Inflammatory macrophage treated with lipopolysaccharide for 4 hours (primary cell): ENCODE measurements at places on chromosomes 4 and X.
A peak's percentile ranks its signal among the peaks of the same experiment; 100 is the strongest.

- peak; percentile 31 for DNase-seq
Measured at GRCh38 chr4:139736274-139736660, 70.6 kb downstream of the MGST2 start.

DNA sequence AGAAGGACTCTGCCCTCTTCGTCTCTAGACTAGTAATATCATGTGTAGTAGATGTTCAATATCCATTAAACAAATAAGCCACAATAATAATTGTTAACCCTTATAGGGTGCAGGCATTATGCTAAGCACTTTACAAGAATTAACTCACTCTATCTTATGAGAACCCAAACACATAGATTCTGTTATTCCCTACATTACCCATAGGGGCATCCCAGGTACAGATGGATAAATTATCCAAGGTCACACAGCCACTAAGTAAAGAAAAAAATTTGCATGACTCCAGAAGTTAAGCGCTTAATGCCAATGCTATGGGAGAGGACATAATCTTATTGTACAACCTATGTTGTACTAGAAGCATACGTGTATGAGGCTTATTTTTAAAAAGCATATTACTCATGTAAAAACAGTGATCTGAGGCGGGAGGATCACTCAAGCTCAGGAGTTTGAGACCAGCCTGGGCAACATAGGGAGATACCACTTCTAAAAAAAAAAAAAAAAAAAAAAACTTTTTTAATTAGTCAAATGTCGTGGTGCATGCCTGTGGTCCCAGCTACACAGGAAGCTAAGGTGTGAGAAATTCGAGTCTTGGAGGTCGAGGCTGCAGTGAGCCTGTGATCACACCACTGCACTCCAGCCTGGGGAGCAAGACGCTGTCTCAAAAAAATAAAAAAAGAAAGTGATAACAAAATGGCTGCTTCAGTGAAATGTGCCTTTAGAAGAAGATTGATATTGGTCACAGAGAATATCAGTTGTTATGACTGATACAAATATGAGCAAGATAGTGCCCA lies 13.6 kb downstream of the LDB2 start:
- DNase-seq: no peak

DNA sequence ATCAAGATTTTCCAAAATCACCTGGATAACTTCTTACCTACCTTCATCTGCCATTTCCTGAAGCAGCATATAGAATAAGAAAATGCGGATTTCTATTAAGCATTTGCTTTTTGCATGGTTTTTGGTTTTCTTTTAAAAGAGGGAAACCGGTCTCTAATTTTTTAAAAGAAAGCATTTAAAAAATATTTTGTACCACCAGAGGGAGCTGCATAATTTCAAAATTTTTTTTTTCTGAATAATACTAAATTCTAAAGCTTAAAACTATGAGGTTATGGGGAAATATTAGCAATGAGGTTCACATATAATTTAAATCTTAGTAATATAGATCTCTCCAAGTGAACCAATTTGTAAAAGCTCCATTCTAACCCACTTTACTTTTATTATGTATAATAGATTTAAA lies 137.7 kb upstream of the TENT5D start:
- DNase-seq: no peak

GRCh38 chr4:165328101-165328425 lies 594 bp downstream of the MSMO1 start:
- DNase-seq: no peak

DNA sequence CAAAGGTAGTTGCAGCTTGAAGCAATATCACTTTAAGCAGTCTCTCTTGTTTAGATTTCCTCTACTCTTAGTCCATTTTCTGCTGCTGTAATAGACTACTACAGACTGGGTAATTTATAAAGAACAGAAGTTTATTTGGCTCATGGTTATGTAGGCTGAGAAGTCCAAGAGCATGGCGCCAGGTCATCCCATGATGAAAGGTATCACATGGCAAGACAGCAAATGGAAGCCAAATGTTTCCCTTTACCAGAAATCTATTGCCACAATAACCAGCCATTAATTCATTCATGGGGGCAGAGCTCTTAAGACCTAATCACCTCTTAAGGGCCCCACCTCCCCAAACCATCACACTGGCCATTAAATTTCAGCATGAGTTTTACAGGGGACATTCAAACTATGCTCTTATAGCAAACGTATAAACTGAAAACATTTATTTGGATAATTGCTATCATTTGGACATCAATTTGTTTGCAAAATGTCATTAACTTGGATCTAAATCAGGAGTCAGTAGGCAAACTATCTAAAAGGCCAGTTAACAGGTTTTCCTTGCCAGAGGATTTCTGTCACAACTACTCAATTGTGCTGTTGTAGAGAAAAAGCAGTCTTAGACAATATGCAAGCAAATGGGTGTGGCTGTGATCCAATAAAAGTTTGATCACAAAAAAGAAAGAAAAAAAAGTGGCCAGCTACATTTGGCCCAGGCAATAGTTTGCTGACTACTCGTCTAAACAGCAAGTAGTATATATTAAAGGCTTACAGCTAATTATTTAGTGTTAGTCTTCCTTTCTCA lies 75.7 kb upstream of the GUCY1A1 start:
- no peak for DNase-seq

DNA sequence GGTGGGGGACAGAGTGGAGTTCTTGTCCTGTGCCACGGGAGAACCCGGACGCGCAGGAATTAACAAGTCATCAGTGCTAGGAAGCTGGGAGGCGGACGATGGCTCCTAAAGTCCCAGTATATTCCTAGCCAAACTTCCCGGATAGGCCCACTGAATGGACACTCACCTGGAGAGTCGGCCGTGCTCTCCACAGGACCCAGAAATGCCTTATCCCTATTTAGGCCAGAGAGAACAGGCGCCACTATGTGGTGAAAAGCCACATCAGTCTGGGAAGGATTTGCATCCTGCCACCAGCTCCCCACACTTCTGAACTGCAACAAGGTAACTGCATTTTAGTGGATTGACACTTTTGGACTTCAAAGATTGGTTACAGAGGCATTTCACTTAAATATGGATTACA lies 1.1 kb downstream of the CFAP299 start:
- DNase-seq: no peak

DNA sequence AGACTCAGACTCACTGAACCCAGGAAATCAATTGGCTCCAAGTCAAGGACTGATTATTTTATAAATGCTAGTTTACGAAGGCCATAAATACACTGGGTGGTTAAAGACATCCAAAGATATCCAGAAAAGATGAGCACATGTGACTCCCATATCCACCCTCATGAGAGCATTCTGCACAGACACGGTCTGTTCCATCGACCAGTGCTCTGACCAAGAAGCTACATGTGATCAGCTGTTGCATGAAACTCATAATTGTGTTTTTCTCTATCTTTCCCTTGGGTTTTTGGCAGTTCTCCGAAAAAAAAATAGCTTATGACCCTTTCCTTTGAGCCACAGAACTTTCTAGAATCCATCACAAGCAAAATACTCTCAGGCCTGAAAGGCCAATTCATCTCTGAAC lies 2.7 kb upstream of the PIR start:
- DNase-seq: no peak

DNA sequence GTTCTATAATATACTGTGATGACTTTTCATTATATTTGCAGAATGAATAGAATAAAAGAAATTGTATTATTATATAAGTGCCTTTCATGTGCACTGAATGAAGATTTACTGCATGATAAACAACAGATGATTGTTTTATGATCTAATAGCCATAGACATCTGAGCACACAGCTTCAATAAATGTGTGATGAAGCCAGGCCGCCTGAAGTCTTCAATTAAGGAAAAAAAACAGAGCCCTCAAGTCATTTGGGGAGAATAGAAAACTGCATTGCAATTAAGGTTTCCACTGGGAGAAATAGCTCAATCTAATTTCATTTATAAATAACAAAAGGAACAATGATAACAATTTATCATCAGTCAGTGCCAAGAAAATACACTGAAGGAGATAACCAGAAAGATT lies 955.2 kb downstream of the FSTL5 start:
- no peak for DNase-seq

GRCh38 chr4:57190601-57191481 lies 80.7 kb upstream of the IGFBP7 start:
- peak; percentile 15 for DNase-seq

DNA sequence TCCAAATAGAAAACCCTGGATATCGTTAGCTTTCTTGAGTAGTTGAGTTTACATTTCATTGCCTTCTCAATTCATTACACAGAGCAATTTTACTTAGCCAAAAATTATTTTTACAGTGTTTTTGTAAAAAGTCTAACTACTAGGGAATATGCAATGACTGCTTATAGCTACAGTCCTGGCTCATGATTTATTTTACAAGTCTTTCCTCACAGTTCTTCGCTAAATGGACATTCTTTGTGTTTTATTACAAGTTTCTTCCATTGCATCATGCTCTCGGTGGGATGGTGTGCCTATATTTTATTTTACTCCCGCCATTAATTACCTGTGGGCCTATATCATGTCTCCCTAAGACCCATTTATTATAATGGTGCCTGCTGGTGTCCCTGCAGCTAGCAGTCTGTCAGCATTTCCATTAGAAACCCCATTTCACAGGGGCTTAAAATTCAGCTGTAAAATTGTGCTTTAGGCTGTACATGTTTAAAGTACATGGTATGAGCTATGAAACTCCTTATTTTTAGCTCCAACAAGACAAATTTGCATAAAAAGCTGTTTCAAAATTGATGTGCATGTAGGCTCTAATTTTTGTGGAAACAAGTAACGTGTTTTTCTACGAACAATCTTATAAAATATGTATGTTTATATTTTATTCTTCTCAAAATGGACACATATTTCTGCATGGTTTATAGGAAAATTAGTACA lies 227.4 kb downstream of the SLC7A11 start:
- no peak for DNase-seq

DNA sequence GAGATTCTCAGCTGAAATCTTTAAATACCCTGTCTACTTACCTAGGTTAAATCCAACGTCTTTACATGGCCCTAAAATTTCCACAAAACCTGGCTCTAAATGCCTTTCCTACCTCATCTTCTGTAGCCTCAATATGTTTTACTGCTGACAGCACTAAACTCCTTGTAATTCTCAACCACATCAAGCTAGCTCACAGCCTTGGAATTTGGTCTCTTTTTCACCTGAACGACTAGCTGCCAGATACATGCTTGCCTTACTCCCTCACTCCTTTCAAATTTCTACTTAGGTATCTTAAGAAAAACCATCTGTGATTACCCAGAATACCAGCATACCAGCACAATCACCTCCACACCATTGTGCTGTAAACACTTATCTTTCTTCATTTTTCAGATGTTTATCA lies 635.6 kb upstream of the PCDH10 start:
- DNase-seq: no peak

DNA sequence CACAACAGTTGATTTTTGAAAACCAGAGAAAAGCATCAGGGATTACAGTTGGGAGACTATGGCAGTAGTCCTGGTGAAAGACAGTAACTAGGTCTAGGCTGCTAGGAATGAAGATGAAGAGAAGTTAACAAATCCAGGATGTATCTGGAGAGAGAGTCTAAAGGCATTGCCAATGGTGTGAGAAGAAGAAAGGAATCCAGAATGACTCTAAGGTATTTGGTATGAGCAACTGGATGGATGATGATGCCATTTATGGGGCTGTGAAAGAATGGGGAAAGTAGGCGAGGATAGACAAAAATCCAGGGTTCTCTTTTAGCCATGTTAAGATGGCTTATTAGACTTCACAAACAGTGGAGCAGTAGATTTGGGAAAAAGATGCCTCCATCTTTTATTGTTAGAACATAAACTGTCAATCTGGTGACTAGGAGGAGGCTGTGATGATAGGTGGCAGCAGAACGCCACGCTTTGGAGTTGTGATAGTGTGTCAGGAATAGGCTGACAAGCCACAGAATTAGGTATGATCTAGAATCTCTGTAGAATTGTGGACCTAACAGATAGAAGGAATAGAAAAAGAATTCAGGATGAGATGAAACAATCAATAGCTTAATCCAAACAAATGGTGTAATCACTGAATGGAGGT lies 27.3 kb upstream of the JADE1 start:
- peak; percentile 1 for DNase-seq

DNA sequence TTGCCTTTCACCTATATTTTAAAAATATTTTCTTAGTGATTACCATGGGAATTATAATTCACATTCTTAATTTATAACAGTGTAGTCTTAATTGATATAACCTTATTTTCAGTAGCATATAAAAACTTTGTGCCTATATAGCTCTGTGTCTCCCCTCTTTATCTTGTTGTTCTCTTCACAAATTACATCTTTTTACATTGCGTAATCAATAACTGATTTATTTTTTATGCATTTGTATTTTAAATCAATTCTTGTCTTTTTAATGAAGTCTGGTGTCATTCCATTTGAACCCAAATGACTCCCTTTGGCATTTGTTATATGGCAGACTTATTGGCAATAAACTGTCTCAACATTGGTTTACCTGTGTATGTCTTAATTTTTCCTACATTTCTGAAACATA lies 137.0 kb downstream of the SH3BGRL start:
- no peak for DNase-seq

- no peak for DNase-seq
Measured at GRCh38 chr4:170227928-170228327, 138.2 kb upstream of the AADAT start.

DNA sequence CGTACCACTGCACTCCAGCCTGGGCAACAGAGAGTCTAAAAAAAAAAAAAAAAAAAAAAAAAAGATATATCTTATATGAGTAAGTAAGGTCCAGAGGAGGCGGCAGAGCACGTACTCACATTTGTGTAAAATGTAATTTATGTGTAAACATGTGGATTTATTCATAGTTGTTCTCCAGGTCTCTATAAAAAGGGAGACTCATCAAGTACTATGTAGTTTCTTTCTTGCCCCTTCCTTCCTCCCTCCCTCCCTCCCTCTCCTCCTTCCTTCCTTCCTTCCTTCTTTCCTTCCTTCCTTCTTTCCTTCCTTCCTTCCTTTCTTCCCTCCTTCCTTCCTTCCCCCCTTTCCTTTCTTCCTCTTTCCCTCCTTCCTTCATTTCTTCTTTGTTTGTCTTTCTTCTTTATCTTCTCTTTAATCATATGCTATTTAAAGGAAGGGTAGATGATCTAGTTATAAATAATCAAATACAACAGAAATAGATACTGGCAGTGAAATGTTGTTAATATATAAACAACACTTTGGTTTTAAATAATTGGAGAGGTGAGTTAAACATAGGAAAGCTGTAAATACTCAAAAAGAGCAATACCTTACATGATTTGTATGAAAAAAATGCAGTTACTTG lies 344.8 kb downstream of the ANK2 start:
- no peak for DNase-seq

DNA sequence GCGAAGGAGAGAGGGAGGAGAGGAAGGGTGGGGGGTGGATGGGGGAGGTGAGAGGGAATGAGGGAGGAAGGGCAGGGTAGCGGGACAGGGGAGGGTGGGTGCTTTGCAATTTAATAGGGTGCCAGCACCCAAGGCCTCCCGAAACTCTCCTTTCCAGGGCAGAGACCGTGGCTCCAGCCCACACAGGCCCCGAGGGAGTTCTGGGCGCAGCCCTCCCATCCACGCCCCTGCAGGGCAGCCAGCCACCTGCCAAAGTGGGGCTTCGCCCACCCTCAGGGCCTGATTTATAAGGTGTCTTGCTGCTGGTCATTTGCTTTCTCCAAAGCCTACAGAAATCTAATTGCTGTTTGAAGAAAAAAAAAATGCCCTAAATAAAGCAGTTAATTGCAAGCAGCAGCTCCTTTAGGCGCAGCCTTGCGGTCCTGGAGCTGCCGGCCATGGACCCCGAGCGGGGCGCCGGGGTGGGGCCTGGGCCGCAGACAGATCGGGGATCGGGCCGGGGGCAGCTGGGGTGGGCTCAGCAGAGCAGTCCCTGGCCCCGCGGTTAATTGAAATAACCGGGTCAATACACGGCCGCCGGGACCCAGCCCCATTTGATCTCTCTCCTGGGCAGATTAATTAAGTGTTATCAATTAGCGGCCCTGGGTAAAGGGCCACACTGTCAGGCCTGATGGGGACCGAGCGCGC lies 106.0 kb upstream of the NKX1-1 start:
- no peak for DNase-seq

GRCh38 chrX:37879692-37880091 lies 32.3 kb upstream of the DYNLT3 start:
- no peak for DNase-seq
